ENCODE measurements at places on chromosomes 3 and 15. TPM values are rescaled to one million over a fixed set of nuclear protein-coding genes. Genes with fewer than 3 reads are reported as not detected.

DNA sequence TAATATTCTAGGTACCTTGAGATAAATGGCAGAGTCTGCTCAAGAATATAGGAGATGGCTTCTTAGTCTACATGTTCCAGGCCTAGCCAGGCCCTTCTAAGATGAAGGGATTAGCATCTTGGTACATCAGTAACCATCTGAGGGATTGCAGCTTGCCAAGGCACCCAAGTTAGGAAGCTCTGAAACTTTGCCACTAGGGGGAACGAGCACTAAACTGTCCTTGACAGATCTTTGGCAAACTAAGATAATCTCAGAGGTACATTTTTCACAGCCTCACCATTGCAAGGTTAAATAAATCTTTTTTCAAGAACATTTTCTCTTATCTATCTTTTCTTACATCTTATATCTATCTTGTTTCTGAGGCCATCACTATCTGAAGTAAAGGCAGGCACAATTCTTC is 351.2 kb downstream of the RAP2B start:
- no peaks in the 10 kb centered on the region for H3K4me1 ChIP-seq
- no peak overlapping the region for H3K27ac ChIP-seq
- no peak overlapping the region for H3K4me3 ChIP-seq
- no peaks in the 10 kb centered on the region for H3K36me3 ChIP-seq

DNA sequence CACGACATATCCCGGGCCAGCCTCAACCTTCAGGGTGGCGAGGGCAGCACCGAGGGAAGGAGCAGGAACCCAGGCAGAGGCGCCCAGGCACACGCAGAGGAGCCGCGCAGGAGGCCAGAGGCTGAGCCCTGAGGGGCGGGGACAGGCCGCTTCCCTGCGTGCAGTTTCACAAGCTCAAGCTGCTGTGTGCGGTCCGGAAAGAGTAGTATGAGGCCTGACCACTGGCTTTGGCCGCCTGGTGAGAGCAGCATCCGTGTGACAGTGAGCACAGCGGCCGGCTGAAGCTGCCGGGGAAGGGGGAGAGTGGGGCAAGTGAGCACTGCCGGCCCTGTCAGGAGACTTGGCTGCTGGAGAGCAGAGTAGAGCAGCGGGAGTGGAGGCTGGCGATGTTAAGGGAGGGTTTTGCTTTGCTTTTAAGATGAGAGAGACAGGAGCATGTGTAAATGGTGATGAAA is 8.7 kb downstream of the ZDHHC19 start:
- H3K36me3 ChIP-seq, result no peaks in the 10 kb centered on the region
- H3K4me3 ChIP-seq, result no peak overlapping the region
- H3K27ac ChIP-seq, result no peak overlapping the region
- DNase-seq, result no peak
- H3K27me3 ChIP-seq, result peaks cover 3% of the 10 kb centered on the region

- no peak overlapping the region for H3K27ac ChIP-seq
- DNase-seq, result no peak
- no peaks in the 10 kb centered on the region for H3K36me3 ChIP-seq
- no peaks in the 10 kb centered on the region for H3K4me1 ChIP-seq
- H3K4me3 ChIP-seq, result no peak overlapping the region
- no peaks in the 10 kb centered on the region for H3K27me3 ChIP-seq
Observed at GRCh38 chr15:52463638-52464037, 65.0 kb downstream of the MYO5A start.

GRCh38 chr3:65893631-65894030 is 145.1 kb downstream of the MAGI1 start:
- H3K36me3 ChIP-seq, result no peaks in the 10 kb centered on the region
- no peak for DNase-seq
- no peak overlapping the region for H3K27ac ChIP-seq
- H3K4me1 ChIP-seq, result no peaks in the 10 kb centered on the region
- H3K4me3 ChIP-seq, result no peak overlapping the region

GRCh38 chr15:68017201-68017600 is 36.9 kb upstream of the PIAS1 start:
- H3K36me3 ChIP-seq, result no peaks in the 10 kb centered on the region
- H3K4me3 ChIP-seq, result no peak overlapping the region
- no peak overlapping the region for H3K27ac ChIP-seq

- no peak overlapping the region for H3K27ac ChIP-seq
- no peaks in the 10 kb centered on the region for H3K36me3 ChIP-seq
- no peak for DNase-seq
Observed at GRCh38 chr3:112002096-112002971, 3.6 kb downstream of the TAGLN3 start.

DNA sequence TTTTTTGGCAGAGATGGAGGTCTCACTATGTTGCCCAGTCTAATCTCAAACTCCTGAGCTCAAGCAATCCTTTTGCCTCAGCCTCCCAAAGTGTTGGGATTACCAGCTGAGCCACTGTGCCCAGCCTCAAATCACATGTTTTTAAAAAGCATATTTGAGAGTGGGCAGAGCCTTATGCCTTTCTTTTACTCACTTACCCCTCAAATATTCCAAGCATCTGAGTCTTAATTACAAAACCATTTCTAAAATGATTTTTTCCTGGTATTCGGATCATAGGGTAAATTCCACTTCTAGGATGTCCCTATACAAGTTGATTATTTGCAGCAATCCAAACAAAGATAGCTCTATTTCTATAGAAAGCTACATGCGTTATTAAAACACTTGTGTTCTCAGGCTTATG is 106.1 kb downstream of the RFTN1 start:
- no peaks in the 10 kb centered on the region for H3K4me1 ChIP-seq
- H3K36me3 ChIP-seq, result no peaks in the 10 kb centered on the region

- no peaks in the 10 kb centered on the region for H3K4me1 ChIP-seq
- H3K27ac ChIP-seq, result no peak overlapping the region
- no peak overlapping the region for H3K4me3 ChIP-seq
- H3K36me3 ChIP-seq, result no peaks in the 10 kb centered on the region
- no peaks in the 10 kb centered on the region for H3K27me3 ChIP-seq
Observed at GRCh38 chr3:145089337-145089736, 1071.6 kb downstream of the PLOD2 start.

DNA sequence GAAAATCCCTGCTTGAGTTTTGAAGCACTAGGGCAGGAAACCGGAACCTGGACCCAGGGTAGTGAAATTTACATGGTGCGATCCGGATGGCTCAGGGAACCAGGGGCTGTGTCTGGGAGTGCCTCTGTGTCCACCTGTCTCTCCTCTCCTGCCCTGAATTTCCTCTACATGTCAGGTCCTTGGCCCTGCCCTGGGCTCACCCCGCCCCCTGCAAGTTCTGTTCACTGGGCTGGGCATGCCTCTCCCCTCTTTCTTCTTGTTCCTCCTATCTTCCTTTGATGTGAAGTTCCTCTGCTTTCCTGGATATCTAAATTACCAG is 435.9 kb upstream of the RBMS3 start:
- H3K36me3 ChIP-seq, result no peaks in the 10 kb centered on the region
- no peak for DNase-seq
- no peak overlapping the region for H3K4me3 ChIP-seq
- no peaks in the 10 kb centered on the region for H3K4me1 ChIP-seq
- no peaks in the 10 kb centered on the region for H3K27me3 ChIP-seq

- no peak for DNase-seq
- H3K4me3 ChIP-seq, result no peak overlapping the region
- no peaks in the 10 kb centered on the region for H3K27me3 ChIP-seq
- no peaks in the 10 kb centered on the region for H3K36me3 ChIP-seq
- no peak overlapping the region for H3K27ac ChIP-seq
- no peaks in the 10 kb centered on the region for H3K4me1 ChIP-seq
Observed at GRCh38 chr3:14110699-14111098, 14.0 kb downstream of the CHCHD4 start.

DNA sequence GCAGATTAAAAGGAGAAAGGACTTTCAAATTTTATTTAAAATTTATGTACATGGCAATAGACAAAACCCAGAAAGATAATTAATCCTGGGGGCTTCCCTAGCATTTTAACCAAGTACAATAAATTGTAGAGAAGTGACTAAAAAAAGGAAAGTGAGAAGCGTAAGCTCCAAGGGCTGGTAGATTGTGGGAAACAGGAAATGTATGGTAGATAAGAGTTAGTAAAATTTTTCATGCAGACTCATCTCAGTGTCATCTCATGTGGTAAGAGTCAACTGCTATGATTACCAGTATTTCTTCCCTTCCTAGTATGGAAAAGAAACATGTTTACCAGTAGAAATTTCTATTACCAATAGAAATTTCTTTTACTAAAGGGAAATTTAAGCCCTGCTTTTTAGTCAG is 464.3 kb upstream of the AGTR1 start:
- H3K4me1 ChIP-seq, result no peaks in the 10 kb centered on the region
- H3K4me3 ChIP-seq, result no peak overlapping the region
- H3K27ac ChIP-seq, result no peak overlapping the region

The ECT2 gene
- total RNA-seq, result 52.9 TPM

The LTK gene
- total RNA-seq, result 0.24 TPM

The RASL12 gene
- 116 TPM for total RNA-seq

The MYRIP gene
- 15.9 TPM for total RNA-seq

The ENTPD3 gene
- total RNA-seq, result 3.3 TPM

The CPNE9 gene
- total RNA-seq, result not detected

The EIF3J gene
- 38.5 TPM for total RNA-seq

The GNAT1 gene
- total RNA-seq, result not detected

The ISLR gene
- total RNA-seq, result 215 TPM

All from uterus (tissue), 4 donors.